Stimulated activated CD8-positive, alpha-beta memory T cell treated with anti-CD3 and anti-CD28 coated beads, Interleukin-15, amount 100 ng/mL, for 24 hours (primary cell): ENCODE measurements at places on chromosomes 6 and 20.

GRCh38 chr6:97626671-97627441 lies 343.8 kb upstream of the MMS22L start:
- DNase-seq = no peak

- no peak for DNase-seq
Measured at GRCh38 chr6:14591998-14592397, 474.4 kb downstream of the CD83 start.

DNA sequence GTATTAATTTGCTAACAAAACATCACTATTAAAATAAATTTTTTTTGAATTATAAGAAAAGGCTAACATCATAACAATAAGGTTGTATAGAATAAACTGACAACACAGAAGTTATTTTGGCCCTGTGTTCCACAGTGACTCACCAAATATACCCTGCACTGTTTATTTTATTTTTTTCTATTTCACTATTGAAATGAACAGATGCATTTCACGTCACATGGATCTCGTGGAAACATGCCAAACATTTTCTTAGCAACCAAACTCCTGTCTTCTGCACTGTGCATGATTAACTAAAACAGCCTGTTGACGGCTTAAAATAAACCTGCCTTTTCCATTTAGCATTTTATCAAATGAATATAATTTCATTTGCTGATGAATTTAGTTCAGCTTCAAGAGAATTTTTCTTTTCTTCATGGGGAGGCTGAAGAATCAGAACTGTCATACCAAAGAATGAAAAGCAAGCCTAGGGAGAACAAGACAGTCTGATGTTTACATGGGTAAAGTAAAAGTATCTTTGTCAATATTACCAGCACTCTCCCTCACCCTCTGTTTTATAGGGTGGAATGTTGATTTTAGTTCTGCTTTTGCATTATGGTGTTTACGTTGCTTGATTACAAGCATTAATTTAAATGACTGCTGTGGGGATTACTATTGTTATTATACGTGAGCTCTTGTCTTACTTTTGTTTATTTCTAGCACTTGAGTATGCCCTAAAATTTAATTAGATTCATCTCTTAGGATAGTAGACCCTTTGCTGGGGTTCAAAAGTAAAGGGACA lies 115.3 kb downstream of the LCA5 start:
- DNase-seq = no peak

- DNase-seq = no peak
Measured at GRCh38 chr6:68233623-68234022, 401.5 kb upstream of the ADGRB3 start.

DNA sequence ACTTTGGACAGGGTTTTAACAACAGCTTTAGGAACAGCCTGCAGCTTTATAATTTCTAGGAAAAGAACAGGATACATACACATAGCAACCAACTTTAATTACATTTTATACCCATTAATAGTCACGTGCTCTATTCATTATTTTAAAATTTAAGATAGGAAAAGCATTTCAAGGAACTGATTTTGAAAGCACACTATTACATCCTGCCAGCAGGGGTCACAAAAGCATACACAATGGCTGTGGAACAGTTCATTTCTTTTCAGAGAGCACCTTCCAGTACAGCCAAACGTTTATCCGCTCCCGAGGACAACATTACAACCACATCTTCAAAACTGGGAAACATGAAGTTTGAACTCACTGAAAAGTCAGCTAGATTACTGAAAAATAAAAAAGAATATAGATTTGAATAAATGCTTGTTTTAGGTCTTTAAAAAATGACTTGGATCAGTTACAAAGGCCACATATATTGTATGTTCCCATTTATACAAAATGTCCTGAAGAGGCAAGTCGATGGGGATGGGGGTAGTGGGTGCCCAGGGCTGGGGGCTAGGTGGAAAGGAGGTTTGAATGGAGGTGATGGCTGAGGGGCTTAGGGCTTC lies 104.6 kb upstream of the EXOC2 start:
- DNase-seq = no peak

GRCh38 chr6:145112711-145113148 lies 622.6 kb downstream of the EPM2A start:
- DNase-seq = no peak
